HuH-7 (cell line): ENCODE measurements at places on chromosomes 4 and X.

DNA sequence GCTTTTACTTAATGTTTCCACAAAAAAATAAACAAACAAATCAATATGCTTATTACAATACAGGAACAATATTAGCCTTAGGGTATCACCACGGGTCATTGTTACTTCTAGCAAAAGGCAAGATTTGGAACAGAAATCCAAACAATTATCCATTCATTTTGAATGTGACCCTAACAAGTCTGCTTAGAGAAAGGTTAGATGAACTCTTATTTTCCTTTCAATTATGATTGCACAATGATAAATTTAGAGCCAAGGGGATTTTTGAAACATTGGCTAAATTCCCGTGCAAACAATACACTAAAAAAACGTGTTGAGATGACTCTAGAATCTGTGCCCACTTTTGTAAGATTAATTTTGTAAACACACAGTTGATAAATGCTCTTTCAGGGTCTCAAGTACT is 474.7 kb downstream of the PCDH7 start:
- DNase-seq: no peak

DNA sequence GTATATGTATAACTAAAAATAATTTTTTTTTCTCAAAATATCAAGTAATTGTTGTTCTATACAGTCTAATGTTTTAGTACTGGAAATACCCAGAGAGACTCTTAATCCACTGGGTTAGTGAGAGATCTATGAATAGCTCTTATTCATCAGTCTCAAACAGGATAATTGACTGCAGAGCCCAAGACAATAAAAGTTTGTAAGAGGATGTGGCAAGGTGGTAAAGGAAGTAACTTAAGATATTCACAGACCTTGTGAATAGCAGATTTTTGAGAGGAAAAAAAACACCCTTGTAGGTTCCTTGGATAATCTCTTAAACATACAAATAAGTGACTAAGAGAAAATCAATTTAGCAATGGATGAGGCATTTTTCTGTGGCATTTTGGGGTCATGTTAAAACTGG is 210.9 kb upstream of the FAM241A start:
- no peak for DNase-seq

DNA sequence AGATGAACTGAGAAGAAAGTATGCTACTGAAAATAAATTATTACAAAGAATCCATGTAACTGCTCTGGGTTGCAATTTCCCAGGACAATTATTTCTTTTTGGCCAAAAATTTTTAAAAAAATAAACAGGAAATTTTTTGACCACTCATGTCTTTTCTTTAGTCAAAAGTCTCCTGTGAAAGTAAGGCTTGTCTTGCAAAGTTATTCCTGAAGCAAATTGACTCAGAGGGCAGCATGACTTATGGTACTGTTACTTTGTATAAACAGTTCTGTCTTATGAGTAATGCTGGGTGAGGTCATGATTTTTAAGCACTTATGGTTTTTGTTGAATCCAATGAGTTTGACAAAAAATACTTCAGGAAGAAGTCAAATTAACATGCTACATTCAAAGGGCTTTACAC is 292.8 kb upstream of the ARSJ start:
- no peak for DNase-seq

DNA sequence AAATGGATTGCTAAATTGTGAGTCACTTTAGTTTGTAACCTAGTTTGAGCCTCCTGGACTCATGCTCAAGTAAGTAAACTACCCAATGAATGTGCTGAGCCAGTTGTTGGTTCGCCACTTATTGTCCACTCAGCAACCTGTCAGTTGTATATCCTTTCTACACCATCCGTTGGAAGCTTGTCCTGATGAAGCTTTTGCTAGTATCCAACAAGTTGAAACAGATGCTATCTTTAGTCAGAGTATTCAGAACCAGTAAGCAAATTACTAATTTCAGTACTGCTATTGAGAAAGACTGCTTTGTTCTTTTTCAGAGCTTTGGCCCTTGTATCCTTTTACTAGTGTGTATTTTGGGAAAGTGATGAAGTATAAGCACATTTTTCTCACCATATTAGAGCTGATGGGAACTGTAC is 4.3 kb upstream of the NAA15 start:
- no peak for DNase-seq

DNA sequence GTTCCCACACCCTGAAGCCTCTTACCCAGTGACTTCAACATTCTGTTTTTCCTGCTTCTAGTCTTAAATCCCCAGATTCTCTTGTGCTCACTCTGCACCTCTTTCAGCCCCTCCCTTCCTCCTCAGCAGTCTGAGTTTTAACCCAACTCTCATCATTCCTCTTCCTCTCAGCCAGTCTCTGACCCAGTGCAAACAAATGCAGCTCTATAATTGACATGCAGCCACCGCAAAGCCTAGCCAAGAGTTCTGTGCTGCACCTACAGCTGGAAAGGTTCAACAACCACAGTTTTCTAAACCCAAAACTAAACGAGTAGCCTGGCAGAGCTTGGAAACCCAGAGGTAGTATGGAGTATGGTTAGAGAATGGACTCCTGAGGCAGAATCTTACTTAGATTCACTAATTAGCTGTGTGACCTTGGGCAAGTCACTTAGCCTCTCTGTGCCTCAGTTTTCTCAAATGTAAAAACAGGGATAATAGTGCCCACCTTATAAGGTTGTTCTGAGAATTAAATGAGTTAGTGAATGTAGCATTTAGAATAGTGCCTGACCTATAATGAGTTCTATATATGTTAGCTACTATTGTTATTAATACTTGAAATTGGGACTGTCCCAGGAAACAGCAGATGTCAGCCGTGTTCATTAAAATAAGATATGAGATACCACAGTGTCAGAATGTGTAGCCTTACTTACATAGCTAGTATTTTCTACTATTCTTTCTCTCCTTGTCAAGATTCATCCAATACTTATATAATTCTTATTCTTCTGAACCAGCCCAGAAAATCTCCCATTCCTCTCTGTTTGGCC is 3.5 kb downstream of the TMEM154 start:
- DNase-seq: no peak

GRCh38 chrX:103120748-103121147 is 27.8 kb upstream of the NXF3 start:
- no peak for DNase-seq

DNA sequence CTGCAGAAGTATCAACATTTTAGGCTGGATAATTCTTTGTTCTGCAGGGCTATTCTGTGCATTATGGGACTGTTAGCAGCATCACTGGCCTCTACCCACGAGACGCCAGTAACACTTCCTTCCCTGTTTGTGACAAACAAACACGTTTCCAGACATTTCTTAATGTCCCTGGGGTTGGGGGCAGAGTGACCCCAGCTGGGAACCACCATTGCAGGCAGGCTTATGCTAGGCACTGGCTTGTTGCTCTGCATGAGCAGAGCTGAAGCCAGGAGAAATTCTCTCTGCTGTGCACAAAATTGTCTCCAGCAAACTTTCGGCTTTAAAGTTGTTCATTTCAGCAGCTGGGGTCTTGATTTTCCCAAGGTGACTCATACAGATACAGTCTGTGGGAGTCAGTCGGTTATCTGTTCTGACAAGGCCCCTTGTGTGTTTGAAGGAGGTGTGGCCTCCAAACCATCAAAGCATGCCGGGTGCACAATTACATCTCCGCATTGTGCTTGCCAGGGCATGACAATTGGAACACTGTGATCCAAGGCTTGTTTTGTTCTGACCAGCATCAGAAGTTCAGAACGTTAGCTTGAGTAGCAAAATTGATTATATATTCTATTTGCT is 156.4 kb upstream of the BOD1L1 start:
- DNase-seq: no peak

DNA sequence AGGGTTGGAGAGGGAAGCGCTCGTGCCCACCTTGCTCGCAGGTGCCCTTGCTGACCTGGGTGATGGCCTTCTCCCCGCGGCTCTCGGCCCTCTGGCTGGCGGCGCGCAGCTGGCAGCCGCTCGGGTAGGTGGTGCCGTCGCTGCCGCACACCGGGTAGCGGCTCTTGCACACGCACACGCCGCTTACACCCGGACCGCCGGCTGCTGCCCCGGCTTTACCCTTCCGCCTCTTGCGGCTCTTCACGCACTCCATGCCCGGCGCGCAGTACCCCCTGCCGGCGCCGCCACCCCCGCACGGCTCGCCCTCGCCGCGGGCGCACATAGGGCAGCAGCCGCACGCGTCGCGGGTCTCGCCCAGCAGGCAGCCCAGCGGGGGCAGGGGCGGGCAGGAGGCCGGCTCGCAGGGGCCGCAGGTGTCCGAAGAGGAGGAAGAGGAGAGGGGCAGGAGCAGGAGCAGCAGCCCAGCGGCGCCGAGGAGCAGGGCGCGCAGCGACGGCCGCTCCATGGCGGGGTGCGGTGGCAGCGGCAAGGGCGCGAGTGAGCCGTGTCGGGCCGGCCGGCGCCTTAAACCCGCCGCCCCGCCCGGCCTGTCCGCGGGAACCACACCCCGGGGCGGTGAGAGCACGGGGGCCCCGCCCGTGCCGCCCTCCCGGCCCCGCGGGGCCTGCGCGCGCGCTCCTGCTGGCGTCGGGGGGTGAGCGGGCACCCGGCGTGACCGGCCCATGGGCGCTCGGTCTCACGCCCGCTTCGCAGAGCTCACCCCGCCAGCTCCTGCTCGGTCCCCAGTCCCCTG is at the start of gene IGFBP7:
Gene IGFBP7, minus strand, starts transcription at position 539 of the 793 bp plus-strand sequence. Its CDS starts 34 bp downstream, at position 505.
- peak; percentile 51 for DNase-seq

GRCh38 chrX:102115748-102116147 is 9.7 kb upstream of the TCEAL2 start:
- no peak for DNase-seq

GRCh38 chr4:71237641-71238040 is 101.2 kb upstream of the SLC4A4 start:
- DNase-seq: no peak

DNA sequence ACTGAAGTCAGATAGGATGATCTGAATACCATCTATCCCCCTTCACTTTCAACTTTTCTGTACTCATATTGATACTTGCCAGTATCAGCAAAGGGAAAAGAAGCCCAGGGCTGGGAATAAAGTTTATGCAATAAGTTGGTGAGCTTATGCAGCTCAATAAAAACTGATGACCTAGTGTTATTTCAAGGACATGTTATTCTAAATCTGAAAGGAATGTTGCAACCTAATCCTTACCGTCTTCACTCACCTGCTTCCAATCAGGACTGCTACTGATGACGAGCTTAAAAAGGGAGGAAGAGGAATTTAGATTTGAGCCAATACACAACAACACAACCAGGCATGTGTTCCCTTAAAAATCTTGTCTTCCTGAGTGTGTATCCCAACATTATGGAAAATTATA is 419.9 kb downstream of the SPRY1 start:
- no peak for DNase-seq

- DNase-seq: no peak
These were observed 82.6 kb downstream of the SORBS2 start for GRCh38 chr4:185729391-185729804.

GRCh38 chrX:23311731-23312130 is 22.9 kb upstream of the PTCHD1 start:
- no peak for DNase-seq

DNA sequence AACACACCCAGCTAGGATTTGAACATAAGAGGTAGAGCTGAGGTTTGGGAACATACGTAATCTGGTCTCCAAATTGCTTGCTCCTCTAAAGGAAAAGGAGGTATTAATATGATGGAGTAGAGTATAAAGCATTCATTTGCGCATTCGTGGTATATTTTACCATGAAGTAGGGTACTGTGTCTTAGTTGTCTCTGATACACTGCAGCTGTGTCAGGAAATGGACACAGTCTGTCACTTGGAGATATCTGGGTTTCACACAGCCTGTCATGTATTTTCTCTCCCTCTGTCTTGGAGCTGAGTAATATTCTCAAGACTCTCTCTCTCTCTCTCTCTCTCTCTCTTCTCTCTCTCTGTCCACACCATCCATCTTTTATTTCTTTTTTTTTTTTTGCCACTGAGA is 274.8 kb upstream of the UGT8 start:
- no peak for DNase-seq

- DNase-seq: no peak
These were observed 102.6 kb downstream of the LHFPL1 start for GRCh38 chrX:112577146-112577545.

DNA sequence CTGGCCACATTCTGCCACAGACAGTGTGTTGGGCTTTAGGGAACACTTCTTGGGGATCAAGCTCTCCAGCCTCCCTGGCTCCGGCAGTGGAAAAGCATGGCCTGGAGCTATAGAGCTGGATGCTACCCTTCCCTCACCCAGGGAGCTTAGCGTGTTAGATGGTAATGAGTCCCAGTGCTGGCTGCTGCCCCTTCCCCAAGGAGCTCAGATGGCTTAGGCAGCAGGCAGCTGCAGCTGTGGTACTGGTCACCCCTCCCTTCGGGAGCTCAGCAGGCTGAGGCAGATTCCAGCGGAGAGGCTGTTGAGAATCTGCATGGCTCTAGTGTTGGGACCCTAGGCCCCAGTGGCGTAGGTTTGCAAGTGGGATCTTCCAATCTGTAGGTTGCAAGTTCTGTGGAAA is 19.5 kb downstream of the TMEM144 start:
- no peak for DNase-seq

GRCh38 chr4:162891788-162892707 is 274.6 kb downstream of the NAF1 start:
- DNase-seq: no peak

DNA sequence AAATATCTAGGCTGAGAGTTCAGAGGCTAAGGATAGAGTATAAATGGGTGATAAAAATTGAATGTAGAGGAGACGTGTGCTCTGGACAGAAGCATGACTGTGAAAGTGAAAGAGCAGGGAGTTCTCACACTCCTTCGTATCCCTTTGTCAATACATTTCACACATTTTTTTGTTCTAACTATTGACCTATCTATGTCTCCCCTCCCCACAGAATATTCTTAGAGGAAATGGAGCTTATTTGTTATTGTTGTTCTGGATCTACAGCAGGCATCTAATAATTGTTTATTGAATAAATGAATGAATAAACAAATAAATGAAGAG is 57.6 kb downstream of the ENPEP start:
- no peak for DNase-seq

- DNase-seq: no peak
These were observed 15.9 kb upstream of the NOCT start for GRCh38 chr4:138999666-139000065.

DNA sequence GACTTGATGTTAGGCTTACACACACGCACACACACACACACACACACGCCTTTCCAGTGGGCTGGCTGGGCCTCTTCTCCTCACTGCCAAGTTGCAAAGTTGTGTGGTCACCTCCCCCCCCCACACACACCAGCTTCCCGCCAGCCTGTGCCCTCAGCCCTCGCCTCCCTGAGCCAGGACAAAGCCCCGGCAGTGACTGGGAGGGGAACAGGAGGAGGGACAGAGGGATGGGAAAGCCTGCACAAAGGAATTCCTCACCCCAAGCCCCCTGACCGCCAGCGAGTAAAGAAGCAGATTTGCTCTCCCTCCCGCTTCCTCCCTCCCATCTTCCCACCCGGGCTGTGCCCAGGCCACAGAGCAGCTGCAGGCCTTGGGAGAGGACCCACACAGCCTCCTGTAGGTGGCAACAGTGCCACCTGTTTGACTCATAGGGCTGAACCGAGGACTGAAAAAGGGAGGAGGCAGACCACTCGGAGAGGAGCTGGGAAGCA is at the start of gene GDPD2:
Gene GDPD2, plus strand, starts transcription at position 464 of the 491 bp plus-strand sequence. CDS start 1,671 bp downstream, outside the sequence.
- no peak for DNase-seq

GRCh38 chrX:55717521-55718497 is at the start of gene RRAGB:
TSS of gene RRAGB (plus strand) at chrX:55717749. CDS start at chrX:55718328, 579 bp downstream.
- peak; percentile 48 for DNase-seq

DNA sequence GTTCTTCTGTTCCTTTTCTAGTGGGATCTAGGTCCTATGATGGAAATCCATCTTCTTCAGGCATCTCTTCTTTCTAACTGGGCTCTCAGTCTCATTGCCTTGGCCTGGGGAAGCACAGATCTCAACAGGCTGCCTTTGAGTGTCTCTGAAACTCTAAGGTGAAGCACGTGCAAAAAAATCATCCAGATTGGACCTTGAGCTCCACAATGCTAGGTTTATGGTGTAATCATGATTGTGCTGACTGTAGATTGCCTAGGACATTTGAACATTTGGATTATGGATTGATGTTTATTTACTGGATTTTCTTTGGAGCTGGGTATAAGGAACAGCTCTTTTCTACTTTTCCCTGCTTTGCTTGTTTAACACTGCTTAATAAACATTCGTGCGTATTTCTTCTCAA is 191.5 kb upstream of the NR3C2 start:
- no peak for DNase-seq
